ENCODE measurements at places on chromosomes 3 and 15.

DNA sequence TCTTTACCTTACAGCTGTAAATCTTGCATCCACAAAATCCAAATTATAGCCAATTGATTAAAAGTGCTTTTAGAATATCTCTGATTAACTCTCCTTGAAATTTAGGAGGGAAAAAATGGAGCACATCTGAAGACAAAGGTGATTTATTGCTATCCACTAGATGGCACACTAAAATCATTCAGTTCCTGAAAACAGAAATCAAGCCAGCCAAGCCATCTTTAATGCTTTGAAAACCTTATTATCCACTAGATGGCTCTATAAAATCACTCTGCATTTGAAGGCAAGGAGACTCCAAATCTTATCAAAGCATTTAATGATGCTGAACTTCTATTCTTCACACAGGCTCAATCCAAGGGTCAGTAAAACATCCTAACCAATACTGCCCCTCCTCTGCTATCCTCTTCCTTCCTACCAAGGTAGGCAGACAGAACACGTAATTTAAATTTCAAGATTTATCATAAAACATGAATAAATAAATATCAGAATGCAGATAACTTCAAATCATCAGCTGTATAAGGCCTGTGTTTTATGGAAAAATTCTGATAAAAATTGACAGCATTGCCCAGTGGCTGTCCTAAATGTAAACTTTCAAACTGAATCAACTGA lies 48.4 kb downstream of the GOLIM4 start:
- peak; percentile 69 for DNase-seq

DNA sequence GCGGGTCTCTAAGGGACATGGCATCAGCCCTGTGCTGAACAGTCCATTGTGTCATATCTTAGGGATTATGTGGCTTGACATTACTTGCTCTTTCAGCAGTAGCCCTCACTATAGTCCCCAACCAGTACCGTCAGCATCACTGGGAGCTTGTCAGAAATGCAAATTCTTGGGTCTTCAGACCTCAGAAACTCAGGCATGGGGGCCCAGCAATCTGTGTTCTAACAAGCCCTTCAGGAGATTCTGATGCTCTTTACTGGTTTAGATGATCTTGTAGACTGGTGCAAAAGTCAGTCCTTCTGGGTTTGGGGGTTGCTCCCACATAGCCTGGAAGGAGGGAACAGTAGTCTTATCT lies 39.0 kb upstream of the TRAK1 start:
- DNase-seq = no peak

- DNase-seq = no peak
These were observed 282.7 kb upstream of the TPRG1 start for GRCh38 chr3:188889054-188889491.

- DNase-seq = peak; percentile 30
These were observed 21.4 kb upstream of the SPPL2A start for GRCh38 chr15:50786871-50787270.

GRCh38 chr15:38374029-38374428 lies 79.9 kb upstream of the FAM98B start:
- DNase-seq = no peak

DNA sequence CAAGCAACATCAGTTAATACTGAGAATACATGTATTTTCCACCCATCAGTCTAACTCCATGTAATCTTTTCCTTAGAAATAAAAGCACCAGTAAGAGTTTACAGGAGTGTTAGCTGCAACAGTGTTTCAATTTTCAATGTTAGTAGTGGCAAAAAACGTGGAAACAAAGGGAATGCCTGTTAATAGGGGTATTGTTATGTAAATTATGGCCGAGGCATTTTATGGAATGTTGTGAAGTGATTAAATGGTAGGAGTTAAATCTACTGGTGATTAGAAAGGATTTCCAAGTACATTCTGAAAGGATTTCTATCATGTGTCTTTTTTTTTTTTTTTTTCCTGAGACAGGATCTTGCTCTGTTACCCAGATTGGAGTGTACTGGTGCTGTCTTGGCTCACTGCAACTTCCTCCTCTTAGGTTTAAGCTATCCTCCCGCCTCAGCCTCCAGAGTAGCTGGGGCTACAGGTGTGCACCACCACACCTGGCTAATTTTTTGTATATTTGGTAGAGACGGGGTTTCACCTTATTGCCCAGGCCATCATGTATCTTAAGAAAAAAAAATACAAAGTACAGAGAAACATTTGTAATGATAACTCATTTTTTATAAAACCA lies 6.6 kb downstream of the ATP6V1A start:
- DNase-seq = no peak

DNA sequence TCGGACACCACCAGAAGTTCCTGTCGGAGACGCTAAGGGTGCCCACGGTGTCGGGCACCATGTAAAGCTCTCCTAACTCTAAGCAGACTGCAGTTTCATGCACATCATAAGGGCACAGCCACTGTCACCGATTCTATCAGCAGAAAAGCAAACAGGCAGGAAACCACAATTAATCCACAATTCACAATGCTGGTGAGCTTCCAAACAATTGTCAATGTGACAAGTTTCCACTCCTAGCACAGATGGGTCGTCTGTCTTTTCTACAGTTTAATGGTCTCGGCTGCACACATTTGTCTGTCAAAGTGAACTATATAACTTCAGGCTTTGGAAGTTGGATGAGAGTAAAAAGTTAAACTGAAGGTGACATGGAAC lies 8.8 kb upstream of the OCA2 start:
- no peak for DNase-seq

GRCh38 chr3:100169201-100169920 lies 55.1 kb upstream of the FILIP1L start:
- no peak for DNase-seq

GRCh38 chr15:70048578-70049514 lies 48.9 kb downstream of the TLE3 start:
- no peak for DNase-seq

- peak; percentile 93 for DNase-seq
These were observed 32.6 kb downstream of the RBM5 start for GRCh38 chr3:50121072-50122032.

DNA sequence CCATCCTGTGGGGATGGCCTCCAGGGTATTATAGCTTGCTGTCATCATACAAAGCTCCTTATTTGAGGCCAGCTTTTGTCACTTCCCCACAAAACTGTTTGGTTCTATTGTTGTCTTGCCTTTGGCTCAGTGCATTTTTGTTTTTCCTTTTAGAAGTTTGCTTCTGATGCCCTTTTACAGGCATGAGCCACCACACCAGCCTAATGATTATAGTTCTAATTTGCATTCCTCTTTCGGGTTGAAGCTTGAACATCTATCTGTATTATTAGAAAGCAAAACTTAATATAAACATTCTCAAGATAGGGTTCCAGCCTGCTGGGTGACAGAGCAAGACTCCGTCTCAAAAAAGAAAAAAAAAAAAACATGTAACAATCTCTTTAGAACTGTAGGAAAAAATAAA lies 39.8 kb downstream of the SMARCC1 start:
- DNase-seq = no peak

- no peak for DNase-seq
These were observed 50.1 kb downstream of the CFAP20DC start for GRCh38 chr3:58999774-59000160.

GRCh38 chr15:78177447-78177873 lies 28.3 kb downstream of the IDH3A start:
- peak; percentile 61 for DNase-seq

DNA sequence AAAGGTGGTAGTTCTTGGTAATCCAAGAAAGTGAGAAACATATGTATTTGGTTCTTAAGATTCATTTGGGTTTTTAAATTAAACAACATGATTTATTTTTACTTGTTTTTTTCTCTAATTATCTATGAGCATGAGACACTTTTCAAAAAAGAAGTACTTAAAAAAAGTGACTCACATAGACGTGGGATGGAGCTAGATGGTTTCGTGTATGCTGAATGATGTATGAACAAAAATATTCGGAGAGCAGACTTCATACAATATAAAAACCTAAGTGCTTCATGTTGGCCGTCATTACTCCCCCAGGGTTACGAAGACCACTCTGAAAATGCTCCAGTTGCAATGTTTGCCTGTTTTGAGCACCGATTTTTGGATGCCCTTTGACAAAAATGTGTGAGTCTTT lies 90.9 kb downstream of the RORA start:
- DNase-seq = peak; percentile 3

GRCh38 chr3:58837856-58838255 lies 171.3 kb upstream of the FAM3D start:
- DNase-seq = peak; percentile 46

DNA sequence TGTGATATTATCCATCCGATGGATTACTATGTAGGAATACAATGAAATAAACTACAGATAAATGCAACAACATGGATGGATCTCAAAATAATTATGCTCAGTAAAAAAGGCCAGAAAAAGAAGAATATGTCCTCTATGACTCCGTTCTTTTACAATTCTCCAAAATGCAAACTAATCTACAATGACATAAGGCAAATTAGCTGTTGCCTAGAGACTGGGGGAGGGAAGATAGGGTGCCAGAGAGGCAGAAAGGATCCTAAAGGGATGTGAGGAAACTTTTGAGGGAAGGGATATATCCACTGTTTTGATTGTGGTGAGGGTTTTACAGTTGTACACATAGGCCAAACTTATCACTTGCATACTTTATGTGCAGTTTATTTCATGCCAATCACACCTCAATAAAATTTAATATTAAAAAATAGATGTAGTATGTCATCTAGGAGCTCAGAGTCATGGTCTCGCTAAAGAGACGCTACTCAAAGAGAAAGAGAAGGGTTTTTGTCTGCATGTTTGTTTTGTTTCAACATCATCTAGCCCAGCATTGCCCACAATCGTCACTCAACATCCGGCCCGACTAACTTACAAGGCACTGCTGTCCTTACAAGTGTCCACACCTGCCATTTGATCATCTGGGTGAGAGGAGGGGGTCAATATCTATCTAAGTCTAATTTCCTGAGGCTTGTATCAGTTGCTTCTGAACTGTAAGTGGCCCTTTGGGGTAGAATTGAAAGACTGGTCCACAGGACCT lies 29.5 kb downstream of the HES1 start:
- no peak for DNase-seq

GRCh38 chr15:60079210-60079609 lies 75.1 kb downstream of the FOXB1 start:
- no peak for DNase-seq

DNA sequence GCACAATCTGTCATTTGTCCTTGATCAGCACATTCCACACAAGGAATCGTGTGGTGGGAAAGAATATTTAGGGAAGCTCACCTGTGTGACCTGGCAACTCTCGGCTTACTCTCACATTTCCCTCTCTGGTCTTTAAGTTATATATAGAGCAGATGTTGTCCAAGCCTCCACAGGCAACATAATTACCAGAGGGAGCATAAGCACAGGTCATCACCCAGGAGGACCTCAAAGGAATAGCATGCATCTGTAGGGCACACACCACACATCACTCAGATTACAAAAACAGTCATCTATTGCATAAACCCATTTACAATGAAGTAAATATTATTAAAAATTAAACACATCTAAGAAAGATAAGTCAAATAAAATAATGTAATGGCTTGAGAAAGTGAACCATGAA lies 36.5 kb downstream of the GNB4 start:
- DNase-seq = no peak

DNA sequence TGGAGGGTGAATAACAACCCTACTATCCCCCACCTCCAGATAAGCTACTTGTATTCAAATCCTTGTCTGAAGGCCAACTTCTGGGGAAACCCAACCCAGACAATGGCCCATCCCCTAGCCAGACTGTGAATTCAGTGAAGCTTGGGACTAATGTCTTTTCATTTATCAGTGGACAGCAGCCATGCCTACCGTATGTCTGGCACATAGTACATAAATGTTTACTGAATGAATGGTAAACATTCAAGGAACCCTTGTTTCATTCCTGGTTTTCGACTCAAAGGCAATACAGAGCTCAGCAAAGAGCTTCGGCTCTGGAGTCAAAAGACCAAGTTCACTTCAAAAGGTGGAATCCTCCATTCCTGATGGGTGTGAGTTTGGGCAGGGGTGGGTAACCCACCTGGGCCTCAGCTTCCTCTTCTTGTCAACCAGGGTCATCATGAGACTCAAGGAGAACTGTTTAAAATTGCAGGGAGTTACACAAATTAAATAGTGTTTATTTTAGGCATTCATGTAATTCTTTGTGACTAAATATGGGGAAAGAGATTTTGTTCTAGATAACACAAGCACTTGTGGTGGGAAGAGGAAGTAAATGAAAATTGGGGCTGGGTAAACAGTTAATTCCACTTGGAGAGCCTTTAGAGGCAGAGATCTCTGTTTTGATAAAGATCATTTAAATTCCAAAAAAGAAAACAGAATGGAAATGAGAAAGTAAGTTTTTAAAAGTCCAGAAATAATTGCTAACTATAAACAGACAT lies 303.7 kb upstream of the WNT5A start:
- no peak for DNase-seq

GRCh38 chr15:40081691-40082194 lies 26.9 kb downstream of the BMF start:
- DNase-seq = peak; percentile 59

DNA sequence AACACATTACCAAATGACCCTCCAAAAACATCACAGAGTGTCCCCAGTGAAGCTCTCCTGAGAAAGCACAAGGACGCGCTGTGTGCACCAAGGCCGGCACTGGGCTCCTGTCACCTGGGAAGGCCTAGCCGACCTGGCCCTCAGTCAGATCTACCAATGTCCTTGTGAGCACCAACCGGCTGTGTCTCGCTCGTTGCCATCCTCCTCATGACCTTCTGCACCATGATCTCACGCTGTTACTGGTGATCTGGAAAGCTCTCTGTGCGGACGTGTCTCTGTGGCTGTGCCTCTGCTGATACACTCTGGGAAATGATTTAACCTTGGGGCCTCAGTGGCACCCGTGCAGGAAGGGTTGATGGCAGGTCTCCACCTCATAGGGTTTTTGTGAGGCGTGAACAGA lies 24.2 kb downstream of the ZXDC start:
- DNase-seq = no peak
